ENCODE measurements at places on chromosomes 1 and 21.

GRCh38 chr1:39142401-39143060, 62.0 kb upstream of the MACF1 start:
- no peak for DNase-seq

- DNase-seq: peak; percentile 77
These were observed 7.4 kb downstream of the SEMA4A start for GRCh38 chr1:156160743-156161171.

- no peak for DNase-seq
These were observed 7.0 kb downstream of the CFAP45 start for GRCh38 chr1:159892944-159893343.

DNA sequence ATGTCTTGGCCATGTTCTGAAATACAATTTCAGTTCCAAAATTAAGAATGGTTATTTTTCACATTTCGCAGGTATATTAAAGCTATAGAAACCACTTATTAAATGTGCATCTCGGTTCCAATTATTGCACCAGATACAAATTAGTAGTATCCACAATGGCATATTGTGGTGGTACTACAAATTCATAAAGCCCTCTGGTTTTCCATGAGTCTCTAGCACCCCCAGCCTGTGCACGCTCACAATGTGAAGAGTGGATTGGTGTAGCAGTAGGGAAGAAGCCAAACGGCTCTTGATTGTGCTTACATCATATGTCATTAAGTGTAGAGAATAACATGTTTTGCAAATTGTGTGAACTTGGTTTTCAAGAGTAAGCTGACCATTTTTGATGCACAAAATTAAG, 1.9 kb upstream of the BRINP3 start:
- DNase-seq: no peak

DNA sequence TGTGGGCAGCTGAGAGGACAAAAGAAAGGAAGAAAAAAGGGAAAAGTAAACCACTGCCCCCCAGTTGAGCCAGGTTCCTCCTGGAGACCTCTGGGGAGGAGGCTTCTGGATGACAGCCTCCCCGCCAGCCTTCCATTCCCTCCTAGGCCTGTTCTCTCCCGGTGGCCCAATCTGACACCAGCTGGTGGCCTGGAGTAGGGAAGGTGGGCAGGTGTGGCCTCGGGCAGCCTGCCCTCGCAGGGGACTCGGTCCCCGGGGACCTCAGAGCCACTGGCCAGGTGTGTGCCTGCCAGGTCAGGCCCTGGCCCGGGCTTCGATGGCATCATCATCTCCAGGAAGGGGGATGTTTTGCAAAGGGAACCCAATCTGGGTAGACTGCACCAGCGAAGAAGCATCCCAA, 159.0 kb downstream of the CASZ1 start:
- no peak for DNase-seq

- DNase-seq: peak; percentile 35
These were observed 29.5 kb downstream of the ARHGEF16 start for GRCh38 chr1:3483801-3484444.

DNA sequence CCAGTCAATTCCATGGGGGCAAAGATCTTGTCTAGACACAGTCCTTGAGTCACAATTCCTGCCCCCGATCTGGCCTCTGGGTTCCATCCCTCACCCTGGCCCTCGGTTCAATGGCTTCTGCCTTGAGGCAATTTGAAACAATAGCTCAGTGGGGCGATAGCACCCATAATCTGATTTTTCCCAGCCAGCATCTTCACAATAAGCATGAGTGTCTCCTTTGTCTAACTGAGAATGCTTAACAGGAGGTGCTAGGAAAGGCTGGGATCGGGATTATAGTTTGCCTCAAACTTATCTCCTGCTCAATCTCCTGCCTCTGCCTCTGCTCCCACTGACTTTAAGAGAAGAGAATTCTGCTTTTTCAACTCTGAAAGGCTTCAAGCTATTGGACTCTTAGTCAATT, 293.9 kb upstream of the PROX1 start:
- DNase-seq: no peak

DNA sequence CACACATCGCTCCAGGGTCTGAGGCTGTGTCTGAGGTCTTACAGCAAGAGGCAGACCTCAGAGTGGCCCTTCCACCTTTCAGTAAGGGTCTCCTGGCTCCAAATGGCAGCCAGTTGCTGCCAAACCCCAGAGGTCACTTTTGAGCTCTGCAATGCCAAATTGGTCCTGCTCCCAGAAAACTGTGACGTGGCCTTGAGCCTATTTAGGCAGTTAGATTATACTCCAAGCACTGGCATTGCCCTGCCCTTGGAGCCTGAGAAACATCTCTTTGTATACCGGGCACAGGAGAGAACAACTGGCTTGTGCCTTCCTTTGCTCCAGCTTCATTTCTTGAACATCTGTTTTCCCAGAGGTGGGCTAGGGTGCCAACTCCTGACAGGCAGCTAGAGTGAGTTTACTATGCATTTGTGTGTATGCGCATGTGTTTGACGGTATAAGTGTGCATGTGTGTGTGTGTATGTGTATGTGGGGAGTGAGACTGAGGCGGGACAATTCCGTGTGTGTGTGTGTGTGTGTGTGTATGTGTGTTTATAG, 134.5 kb downstream of the IER5 start:
- DNase-seq: no peak

DNA sequence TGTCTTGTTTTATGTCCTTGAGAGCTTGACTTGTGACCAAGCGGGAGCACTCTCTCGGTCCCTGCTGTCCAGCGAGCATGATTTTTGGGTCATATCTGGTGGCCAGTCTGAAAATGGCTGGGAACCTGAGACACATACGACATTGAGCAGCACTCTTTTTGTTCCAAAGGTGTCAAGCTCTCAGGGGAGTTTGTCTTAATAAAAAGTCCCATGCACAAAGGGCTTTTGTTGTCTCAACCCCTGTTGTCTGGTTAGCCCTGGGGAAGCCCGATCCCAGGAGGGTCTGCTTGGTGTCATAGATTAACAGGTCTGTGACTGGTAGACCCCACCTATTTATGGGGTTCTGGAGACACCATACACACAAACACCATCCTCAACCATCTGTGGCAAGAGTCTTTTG, 57.8 kb upstream of the KLHDC7A start:
- no peak for DNase-seq

- DNase-seq: no peak
These were observed 12.9 kb downstream of the TNFRSF1B start for GRCh38 chr1:12179676-12180075.

- DNase-seq: no peak
These were observed 118.2 kb upstream of the GRIK3 start for GRCh38 chr1:37152491-37152890.

GRCh38 chr1:143735764-143736461, 235.9 kb downstream of the FAM72C start:
- no peak for DNase-seq

DNA sequence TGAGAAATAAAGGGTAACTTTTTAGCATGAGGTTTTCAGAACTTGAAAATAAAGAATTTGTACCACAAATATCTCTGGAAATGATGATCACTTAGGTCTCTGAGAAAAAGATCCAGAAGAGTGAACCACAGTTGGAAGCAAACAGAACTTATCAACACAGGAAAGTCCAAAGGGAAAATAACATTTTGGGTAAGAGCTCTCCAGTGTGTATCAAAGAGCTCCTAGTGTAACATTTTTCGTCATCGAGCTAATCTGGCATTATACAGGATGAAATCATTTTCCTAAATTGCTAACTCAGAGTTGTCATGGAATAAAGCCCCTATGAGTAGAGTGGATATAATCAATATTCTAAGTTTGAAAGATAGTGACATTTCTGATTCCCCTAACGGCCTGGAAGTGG, 104.0 kb downstream of the LMO4 start:
- DNase-seq: no peak

- no peak for DNase-seq
These were observed 98.1 kb downstream of the RUNX1 start for GRCh38 chr21:34950980-34951379.

DNA sequence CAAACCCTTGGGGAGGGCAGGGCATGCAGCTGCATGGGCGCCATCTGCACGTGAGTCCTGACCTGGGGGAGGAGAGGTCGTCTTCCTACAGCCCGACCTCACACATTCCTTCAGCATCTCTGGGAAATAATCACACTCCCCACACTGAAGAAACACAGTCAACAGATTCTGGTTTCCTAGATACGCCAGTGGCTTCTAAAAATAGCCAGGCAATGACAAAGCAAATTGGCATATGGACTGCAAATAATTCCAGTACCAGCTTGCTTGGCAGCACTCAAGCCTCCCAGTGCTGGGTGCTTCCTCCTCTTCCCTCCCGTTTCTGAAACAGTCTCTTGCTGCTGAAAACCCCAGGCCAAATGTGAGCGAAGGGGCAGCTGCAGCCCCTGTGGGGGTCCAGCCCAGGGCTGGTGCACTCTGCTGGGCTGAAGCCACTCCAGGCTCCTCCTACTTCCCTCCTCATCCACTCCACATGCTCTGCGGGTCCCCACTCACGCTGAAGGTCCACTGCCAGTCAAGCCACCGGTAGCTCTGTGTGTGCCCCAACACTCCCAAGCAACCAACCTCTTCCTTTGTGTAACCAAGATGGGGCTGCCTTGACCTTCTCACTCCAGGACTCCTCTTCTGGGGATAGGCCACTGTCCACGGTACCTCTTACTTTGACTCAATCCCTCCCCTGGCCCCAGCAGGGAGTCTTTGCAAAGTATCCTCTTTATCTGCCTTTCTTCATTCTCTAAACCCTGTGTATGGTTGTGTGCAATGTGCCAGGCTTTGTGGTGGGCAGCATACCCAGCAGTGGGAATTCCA, 69.0 kb downstream of the KCND3 start:
- DNase-seq: no peak

GRCh38 chr1:208198236-208198635, 45.9 kb downstream of the PLXNA2 start:
- DNase-seq: no peak

GRCh38 chr1:94048413-94049164, 72.4 kb downstream of the ABCA4 start:
- DNase-seq: no peak

DNA sequence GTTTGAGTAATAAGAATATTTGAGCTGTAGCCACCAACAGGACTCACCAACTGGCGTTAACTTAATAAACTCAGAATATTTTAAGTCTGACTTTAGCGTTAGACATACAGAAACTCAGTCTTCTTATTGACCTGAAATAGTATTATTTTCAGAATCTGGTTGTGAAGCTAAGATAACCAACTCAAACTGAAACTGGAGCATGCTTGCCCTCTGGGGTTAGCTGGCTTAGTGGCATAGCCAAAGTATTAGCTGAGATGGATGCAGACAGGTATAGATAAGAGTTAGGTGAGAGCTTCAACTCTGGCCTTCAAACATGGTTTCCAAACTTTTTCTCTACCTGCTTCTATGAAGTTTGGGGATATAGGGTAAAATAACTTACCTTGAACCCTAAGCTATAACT, 40.5 kb downstream of the AMY1C start:
- no peak for DNase-seq

DNA sequence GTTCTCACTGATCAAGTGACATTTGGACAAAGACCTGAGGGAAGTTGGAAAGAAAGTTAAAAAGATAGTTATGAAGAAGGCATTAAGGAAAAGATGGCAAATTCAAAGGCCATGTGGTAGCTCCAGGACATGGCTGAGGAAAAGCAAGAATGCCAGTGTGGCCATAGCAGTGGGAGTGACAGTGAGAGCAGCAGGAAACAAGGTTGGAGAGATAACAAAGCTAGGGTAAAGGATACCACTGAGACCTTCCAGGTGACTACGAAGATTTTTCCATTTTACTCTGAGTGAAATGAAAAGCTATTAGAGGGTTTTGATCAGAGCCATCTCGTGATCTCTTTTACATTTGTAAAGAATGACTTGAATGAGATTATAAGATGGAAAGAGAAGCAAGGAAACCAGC, 170.6 kb downstream of the SLC44A5 start:
- DNase-seq: no peak

- DNase-seq: peak; percentile 83
These were observed 15.8 kb upstream of the S100A11 start for GRCh38 chr1:152052606-152053005.

DNA sequence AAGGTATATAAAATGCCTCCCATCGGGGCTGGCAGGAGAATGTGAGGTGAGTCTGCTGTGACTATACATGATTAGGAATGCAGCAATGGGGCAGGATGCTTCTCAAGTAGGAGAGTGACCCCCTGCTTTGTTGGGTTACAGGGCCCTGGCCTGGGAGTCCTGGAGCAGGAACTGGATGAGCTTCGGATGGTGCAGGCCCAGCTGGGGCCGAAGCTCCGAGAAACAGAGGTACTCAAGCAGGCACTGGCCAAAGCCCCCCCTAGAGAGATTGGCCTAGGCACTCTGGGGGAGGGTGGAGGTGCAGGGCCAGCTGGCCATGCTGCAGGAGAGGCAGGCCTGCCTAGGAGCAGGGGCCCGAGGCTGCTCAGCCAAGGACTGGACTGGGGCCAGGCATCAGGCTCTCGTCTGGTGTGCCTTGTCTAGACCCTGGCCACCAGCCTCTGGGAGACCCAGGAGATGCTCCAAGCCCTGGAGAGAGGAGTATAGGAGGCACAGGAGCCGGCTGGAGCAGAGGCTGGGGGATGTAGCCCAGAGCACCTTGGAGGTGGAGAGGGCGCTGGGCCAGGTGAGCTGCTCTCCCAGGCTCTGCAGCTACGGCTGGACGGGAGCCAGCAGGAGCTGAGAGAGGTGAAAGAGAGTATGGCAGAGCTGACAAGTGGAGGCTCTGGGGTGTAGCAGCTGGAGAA, 32.8 kb upstream of the PKP1 start:
- no peak for DNase-seq

DNA sequence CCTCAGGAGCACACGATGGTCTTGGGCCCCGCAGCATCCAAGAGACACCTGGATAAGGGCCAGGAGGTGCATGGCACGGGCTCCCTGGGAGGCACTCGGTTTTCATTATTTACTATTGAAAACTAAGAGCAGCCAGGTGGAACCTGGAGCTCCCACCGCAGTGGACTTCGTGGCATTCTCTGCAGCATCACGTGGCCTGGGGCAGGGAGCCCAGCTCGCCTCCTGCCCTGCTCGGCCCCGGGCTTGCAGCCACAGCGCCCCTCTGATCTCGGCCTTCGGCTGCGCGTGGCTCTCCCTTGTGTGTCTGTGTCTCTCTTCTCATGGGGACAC, 121.6 kb downstream of the SIK1 start:
- DNase-seq: no peak

- peak; percentile 7 for DNase-seq
These were observed 202.5 kb upstream of the RAB4A start for GRCh38 chr1:229068270-229068987.

DNA sequence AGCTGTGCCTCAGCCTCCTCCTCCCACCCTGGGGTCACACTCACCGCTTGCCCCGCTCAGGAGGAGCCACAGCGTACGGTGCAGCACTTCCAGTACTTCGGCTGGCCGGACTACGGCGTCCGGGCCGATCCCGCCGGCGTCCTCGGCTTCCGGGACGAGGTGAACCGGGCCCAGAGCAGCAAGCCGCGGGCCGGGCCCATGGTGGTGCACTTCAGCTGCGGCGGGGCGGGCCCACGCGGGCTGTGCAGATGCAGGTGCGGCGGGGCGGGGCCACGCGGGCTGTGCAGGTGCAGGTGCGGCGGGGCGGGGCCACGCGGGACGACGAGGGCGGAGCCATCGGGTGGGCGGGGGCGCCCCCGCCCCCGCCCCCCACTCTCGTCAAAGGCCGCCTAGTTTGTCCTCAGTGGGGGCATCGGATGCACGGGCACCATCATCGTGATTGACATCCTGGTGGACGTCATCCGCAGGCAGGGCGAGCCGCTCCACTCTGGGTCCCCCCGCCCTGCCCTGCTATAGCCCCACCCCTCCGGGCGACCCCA, 5.5 kb downstream of the RNF223 start:
- DNase-seq: peak; percentile 71

- no peak for DNase-seq
These were observed 33.3 kb downstream of the EXTL2 start for GRCh38 chr1:100861379-100861778.
